ENCODE measurements at places on chromosomes 11 and 22.

- no peak for DNase-seq
These were observed 86.3 kb downstream of the FCHSD2 start for GRCh38 chr11:73055655-73056354.

GRCh38 chr11:108592591-108593213, 866 bp downstream of the EXPH5 start:
- no peak for DNase-seq

GRCh38 chr11:105033343-105033742, 1.6 kb downstream of the CASP1 start:
- no peak for DNase-seq

DNA sequence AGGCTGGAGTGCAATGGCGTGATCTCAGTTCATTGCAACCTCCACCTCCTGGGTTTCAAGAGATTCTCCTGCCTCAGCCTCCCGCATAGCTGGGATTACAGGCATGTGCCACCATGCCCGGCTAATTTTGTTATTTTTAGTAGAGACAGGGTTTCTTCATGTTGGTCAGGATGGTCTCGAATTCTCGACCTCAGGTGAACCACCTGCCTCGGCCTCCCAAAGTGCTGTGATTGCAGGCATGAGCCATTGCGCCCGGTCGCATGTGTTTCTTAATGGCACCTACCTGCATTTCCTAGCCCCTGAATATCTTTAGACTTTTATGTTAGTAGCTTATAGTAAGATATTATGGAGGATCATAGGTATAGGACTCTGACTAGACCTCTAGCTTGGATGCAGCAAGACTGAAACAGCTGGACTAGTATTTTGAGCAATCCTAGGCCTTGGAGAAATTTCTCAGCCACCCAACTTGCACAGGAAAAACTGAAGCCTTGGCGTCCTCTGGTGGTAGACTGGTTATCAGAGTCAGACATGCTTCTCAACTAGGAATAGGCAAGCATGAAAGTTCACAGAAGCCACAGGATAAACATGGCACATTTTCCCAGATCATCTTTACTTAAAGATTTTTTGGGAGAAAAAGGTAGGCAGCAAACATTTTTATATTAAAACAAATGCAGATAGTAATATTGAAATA, 22.7 kb upstream of the C1QTNF4 start:
- DNase-seq = no peak

DNA sequence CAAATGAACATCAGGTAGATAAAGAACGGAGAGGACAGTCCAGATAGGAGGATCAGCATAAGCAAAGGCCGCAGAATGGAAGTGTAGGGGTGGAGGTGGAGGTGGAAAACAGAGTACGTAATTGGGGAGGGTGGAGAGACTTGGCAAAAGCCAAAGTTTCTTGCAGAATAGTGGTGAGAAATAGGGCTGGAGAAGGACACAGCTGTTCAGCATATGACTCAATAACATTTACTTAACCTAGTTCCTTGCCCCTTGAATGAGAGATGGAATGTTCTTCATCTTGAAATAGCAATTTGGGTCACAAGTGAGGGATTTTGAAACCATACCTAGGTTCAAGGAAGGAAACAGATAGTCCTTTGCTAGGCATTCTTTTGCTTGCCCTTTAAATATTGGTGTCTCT, 235.9 kb upstream of the ARHGAP20 start:
- DNase-seq = no peak

DNA sequence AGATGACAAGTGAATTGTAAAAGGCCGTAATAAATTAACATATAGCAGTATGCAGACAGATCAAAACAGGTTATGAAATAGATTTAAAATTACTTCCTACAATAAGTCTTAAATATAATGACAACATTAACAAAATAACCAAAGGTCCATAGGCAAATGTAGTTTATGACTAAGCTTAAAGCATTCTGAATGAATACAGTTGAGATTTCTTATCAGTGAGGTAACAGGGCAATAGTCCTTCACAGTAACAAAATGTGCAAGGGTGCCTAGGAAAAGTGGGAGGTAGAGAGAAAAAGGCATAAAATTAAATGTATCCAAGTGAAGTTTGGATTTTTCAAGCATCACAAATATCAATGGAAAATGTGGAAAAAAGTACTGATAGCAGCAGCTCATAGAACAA, 20.9 kb upstream of the P4HA3 start:
- DNase-seq = no peak

Data from stimulated activated CD4-positive, alpha-beta T cell treated with anti-CD3 and anti-CD28 coated beads, Interleukin-15, amount 100 ng/mL, for 1 hour (primary cell).